NB4 (cell line): ENCODE measurements at places on chromosomes 5 and 9.
A peak's percentile ranks its signal among the peaks of the same experiment; 100 is the strongest.

DNA sequence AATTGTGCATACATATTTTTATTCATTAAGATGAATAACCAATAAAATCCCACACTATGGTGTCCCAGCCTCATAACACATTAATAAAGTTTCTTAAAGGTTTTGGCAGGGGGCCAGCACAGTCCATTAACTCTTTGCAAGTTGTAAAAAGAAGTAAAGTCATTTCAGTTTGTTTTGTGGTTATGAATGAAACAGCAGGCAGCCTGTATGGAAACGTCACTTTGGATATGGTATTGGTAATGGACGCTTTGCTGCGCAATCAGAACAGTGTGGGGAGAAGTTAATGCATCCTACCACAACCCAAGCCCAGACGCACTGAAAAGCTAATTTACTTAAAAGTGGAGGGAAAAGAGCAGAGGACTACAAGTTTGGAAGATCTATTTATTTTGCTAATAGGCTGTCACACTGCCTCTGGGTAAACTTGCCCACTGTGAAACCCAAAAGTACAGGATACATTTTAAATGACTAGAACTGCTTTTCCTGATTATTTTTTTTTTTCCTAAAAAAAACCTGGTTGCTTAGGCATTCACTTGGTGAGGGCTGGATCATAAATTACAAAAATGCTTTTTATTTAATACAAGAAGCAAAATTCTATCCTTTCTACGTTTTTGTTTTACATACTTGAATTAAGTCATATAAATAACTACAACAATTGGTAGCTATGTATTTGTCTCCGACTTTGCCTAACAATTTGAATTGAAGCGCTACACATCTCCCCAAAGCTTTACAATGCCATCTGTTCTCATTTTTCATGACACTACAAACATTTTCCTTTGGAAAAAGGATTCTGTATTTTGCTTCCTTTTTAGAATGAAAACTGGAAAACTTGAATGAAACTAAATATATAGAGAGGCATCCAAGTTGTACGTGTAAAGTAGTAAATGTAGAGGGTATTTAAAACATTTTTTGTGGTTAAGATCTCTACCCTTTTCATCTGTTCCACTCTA lies 104.3 kb downstream of the NFIB start:
- peak; percentile 12 for DNase-seq

- DNase-seq, result no peak
Observed at GRCh38 chr9:132980157-132980556, 1.7 kb downstream of the GFI1B start.

GRCh38 chr9:9791611-9792010 lies 821.2 kb downstream of the PTPRD start:
- peak; percentile 47 for DNase-seq

- DNase-seq, result no peak
Observed at GRCh38 chr5:56715986-56716385, 99.4 kb upstream of the MAP3K1 start.

GRCh38 chr5:123515904-123516303 lies 3.9 kb downstream of the CSNK1G3 start:
- DNase-seq, result no peak

- peak; percentile 36 for DNase-seq
Observed at GRCh38 chr9:98539954-98540353, 168.8 kb downstream of the GABBR2 start.

DNA sequence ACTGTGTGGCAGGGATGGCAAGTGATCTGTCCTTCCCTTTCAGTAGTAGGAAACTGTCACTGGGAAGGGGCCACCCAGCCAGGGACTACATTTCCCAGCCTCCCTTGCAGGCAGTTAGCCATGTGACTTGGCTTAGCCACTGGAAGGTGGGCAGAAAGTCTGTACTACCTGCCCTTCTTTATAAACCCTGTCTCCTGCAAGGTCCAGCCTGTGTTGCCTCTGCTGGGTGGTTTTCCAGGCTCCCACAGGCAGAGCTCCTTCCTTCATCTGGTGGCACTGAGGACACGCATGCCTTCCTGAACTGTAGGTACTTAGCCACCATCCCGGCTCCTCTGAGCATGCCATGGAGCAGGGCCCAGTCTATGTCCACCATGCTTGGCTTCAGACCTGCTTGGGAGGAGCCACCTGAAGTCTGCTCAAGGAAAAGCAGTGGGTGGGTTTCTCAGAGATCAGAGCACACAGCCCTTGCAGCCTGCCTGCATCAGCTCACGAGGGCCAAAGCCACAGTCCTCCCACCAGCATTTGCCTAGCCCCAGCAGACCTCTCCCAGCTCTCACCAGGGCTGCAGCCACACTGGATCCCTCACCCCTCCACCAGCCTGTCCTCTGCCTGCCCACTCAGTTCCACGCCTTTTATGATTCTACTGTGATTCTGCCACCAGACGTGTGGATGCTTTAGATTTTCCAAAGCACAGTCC lies 16.7 kb upstream of the SLC25A51 start:
- DNase-seq, result peak; percentile 15

GRCh38 chr5:157271740-157272271 lies 5.9 kb downstream of the CYFIP2 start:
- peak; percentile 88 for DNase-seq

DNA sequence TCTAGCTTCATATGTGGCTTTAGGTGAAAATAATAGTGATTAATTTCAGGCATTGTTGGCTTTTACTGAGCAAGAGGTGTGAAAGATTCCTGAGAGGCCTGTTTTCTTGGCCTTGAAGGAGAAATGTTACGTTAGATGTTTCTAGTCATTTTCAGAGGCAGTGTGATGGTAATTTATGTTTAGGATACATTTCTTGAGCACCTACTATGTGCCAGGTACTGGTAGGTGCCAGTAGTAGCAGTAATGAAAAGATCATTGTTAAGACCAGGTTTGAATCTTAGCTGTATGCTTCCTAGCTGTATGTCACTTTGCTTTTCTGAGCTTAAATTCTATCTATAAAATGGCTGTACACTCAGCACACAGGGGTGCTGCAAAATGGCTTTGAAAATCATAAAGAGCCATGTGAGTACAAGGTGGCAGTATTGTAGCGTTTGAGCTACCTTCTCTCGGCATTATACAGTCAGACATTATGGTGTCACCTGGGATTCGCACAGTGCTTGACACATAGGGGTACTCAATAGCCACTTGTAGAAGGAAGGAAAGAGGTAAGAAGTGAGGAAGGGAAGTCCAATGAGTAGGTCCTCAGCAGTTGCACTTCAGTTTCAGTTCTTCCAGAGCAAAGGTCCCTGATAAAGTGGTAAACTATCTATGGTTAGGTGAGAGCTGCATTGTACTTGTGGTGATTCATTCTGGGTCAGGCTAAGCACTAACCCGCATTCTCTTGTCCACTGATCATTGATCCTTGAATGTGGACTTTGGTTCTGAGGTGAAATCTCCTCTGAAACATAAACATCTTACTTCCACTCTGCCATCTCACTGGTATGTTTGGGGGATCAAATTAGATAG lies 166.5 kb upstream of the NR3C1 start:
- no peak for DNase-seq

- DNase-seq, result no peak
Observed at GRCh38 chr9:81499021-81499454, 190.3 kb downstream of the TLE1 start.
